Putamen (tissue), 1 donor: ENCODE measurements at places on chromosomes 16 and 17.

GRCh38 chr17:37791447-37792399 lies 46.9 kb upstream of the HNF1B start:
- DNase-seq = no peak

DNA sequence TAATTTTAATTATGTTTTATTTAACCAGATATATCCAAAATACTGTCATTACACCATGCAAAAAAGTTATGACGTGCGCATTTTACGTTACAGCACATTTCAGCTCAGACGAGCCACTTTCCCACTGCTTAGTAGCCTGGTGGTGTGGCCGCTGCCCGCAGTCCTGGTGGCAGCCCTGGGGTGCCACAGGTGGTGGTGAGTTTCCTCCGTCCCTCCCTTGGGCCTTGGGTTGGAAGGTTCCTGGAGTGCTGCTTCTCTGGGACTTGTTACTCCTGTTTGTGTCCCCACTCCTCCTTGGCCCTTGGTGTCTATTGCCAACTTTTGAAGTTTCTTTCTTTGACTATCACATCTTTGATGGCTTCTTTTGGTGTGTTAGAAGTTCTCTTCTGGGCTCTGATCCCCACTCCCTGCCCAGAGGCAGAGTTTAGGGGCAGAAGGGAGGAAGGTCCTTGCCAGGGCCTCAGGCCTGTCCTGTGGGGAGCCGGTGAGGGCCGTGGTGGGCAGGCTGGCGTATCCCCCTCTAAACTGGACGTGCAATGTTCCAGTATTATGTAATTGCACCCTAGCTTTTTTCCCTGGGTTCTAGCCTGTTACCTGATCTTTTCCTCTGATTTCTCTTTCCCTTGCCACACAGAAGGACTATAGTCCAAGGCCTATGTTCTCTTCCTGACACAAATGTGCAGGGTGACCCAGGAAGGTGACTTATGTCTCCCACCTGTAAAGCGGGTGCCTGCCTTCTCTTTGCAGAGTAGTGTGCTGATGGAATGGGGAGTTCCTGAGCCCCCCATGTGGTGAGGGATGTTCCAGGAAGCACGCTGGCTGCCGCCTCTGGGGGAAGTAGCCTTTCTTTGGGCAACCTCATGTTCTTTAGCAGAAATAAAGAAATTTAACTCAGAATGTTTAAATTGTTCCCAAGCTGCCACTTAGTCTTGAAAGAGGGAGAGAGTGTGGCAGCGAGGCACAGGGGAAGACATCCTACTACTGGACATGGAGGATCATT lies 8.4 kb downstream of the MPRIP start:
- DNase-seq = no peak

- no peak for DNase-seq
Measured at GRCh38 chr16:89116341-89117226, 22.9 kb downstream of the ACSF3 start.

GRCh38 chr16:50841081-50841886 lies 99.4 kb downstream of the CYLD start:
- no peak for DNase-seq

DNA sequence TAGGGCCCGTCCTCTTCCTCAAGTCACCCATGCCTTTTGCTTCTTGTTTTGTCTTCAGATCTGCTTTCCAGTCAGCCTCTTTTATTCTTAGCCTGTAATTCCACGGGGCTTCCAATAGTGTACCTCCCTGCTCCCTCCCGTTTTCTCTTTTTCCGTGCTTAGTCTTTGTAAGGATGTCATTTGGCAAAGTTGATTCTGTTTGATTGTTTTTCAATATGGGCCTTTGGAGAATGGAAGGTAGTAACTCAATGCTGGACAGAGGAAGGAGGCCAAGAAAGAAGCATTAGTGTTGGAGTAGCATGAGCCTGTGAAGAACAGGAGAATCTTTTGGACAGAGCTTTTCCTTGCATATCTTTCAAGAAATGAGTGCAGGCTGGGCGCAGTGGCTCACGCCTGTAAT lies 6.5 kb downstream of the WWP2 start:
- no peak for DNase-seq

GRCh38 chr16:11481987-11482386 lies 104.7 kb downstream of the LITAF start:
- DNase-seq = no peak

- no peak for DNase-seq
Measured at GRCh38 chr17:63426917-63427308, 19.2 kb downstream of the CYB561 start.

DNA sequence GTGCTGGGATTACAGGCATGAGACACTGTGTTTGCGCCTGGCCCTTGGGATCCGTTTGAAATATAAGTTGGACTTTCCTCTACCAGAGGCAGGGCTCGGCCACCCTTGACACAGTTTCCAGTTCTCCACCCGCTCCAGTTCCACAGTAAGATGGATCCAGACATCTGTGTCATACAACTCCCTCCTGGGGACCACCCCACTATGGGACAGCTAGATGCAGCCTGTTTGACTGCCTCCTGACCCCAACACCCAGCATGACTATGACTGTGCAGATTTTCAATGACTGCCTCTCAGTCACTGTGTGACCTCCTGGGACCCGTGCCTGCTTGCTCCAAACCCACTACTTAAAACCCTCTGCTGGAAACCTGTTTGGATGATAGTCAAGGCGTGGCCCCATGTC lies 166.7 kb downstream of the IRF8 start:
- DNase-seq = no peak

DNA sequence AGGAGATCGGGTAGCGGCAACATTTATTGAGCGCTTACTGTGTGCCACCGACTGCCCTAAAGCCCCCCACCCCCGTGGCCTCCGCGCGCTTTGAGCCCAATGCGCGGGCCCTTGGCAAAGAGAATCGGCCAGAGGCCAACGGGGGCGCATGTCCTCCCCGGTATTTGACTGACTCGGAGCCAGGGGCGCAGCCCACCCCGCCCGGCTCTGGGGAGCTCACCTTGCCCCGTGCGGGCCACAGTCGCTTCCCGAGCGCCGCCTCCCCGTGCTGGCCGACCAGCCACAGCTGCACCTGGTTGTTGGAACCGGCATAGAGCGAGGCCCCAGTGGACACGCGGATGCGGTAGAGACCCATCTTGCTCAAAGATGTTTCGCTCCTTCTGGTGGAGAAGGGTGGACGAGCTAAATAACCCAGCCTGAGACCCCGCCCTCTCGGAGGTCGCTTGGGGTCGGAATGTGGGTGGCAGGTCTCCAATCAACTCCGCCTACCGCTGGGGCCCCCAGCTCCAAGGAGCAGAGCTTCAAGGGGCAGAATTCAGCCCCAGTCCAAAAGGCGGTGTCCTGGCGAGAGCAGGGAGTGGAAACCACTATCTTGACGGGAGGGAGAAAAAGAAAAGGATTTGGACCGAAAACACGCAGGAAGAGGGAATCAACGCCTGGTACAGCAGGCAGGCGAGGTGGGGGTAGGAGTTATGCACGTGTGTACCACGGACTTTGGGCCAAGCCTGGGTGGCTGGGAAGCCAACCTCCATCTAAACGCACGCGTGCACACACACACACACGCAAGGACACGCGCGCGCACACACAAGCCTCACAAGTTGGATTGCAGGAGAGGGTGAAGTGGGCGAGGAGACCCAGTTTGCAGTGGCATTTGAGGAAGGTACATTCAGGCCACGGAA lies at the start of gene ALOX15:
Gene ALOX15, minus strand, starts transcription at position 382 of the 899 bp plus-strand sequence. Its CDS starts 27 bp downstream, at position 355.
- DNase-seq = no peak

DNA sequence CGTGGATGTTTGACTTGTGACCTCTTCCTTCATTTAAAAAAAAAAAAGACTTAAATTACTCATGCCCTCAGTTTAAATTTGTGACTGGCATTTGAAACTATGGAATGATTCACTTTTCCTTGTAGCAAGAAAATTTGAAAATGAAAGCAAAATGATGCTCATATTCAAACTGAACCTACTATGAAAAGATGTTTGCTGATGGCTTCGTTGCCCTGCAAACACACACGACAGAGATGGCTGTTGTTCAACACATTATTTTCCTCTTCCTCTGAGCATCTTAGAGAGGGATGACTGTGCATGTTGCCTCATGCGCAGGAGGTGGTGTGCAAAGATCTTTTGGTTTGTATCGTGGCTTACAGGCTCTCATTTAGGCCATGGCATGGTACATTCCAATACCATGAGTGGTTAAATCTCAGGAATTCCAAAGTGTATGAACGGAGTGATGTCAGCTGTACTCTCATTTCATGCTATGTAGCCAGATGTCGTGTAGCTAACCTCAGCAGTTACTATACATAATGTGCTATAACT lies 164.5 kb downstream of the PRKCA start:
- no peak for DNase-seq

- DNase-seq = no peak
Measured at GRCh38 chr17:53574038-53574437, 248.7 kb upstream of the KIF2B start.

GRCh38 chr17:80223142-80223815 lies 3.1 kb downstream of the SLC26A11 start:
- no peak for DNase-seq

DNA sequence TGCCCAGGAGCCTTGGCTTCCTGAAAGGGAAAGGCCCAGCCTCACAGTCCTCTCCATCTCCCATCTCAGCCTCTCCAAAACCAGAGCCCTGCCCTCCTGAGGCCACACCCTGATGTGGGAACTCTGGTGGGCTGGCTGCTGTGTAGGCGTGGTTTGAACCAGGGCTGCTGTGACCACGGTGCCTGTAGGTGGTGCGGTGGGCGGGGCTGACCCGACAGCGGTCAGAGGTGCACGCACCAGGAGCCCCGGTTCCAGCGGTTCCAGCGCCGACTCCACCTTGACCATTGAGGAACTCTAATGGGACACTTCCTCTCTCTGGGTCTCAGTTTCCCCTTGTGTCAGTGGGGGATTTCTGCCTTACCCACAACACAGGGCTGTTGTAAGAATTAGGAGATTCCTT lies 2.4 kb downstream of the RAP1GAP2 start:
- no peak for DNase-seq

- peak; percentile 81 for DNase-seq
Measured at GRCh38 chr16:81582655-81583441, 138.2 kb downstream of the CMIP start.

DNA sequence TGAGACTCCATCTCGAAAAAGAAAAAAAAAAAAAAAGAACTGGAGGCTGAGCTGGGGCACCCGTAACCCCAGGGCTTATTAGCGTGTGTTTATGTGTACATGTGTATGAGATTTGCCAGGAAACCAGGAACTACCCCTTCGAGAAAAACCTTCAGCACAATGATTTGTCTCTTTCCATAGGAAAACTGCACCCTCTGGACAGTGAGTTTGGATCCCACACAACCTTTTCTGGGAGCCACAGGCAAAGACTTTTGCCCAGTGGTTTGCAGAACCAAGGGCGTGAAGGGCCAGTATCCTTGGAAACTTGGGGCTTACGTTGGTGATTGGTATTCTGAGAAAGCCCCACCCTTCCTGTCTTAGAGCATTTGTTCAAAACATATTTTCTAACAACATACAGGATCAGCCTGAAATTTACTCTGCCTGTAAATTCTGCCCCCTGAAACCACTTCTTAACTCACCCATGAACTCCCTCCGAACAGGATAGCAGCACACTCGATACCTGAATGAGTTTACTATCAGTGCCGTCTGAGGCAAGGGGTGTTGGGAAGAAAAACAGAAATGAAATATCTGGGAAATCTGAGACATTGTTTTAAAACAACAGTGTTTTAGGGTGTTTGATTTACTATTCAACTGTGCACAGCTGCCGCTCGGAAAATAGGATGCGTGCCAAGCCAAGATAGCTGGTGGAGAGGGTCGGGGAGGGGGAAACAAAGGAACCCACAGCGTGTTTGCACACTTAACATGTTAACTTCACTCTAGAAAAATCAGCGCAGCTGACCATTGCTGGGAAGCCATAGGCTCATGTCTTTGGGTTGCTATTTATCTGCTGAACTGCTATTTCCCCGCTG lies 40.2 kb upstream of the MAF start:
- no peak for DNase-seq

- DNase-seq = no peak
Measured at GRCh38 chr16:71552698-71553503, 24.0 kb downstream of the TAT start.

- no peak for DNase-seq
Measured at GRCh38 chr17:5513628-5514027, 27.3 kb downstream of the MIS12 start.

DNA sequence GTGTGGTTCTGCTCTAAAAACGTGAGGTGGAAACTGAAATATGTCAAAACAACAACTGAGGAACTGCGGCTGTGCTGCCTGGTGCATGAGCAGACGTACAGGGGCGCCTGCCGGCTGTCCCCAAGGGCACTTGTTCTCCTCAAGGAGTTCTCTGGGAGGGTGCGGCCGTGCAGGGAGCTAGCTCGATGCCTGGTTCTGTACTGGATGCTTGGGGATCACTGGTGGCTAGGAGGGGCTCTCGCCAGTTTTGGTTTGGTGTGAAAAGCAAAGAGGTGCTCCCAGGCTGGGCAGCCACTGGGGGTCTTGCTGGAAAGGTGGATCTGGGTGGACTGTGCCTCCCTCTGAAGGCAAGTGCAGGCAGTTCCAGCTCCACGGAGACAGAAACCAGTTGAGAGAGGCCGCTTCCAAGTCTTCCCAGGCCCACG lies 41.9 kb upstream of the ATP2A3 start:
- DNase-seq = no peak
